ENCODE measurements at places on chromosomes 1 and 21. TPM values are rescaled to one million over a fixed set of nuclear protein-coding genes. Genes with fewer than 3 reads are reported as not detected.

Gene SH2D5
- not detected for total RNA-seq

Gene SH2D1B
- total RNA-seq: not detected

Gene OR14K1
- not detected for total RNA-seq

GRCh38 chr1:237913345-237913744 is 22.6 kb upstream of the ZP4 start:
- no peak overlapping the region for H3K4me3 ChIP-seq
- no peaks in the 10 kb centered on the region for H3K27me3 ChIP-seq

- peaks cover 64% of the 10 kb centered on the region for H3K36me3 ChIP-seq
- H3K4me1 ChIP-seq: no peaks in the 10 kb centered on the region
- H3K27me3 ChIP-seq: no peaks in the 10 kb centered on the region
- H3K4me3 ChIP-seq: no peak overlapping the region
Observed at GRCh38 chr21:28936036-28936435, 56.6 kb downstream of the LTN1 start.

DNA sequence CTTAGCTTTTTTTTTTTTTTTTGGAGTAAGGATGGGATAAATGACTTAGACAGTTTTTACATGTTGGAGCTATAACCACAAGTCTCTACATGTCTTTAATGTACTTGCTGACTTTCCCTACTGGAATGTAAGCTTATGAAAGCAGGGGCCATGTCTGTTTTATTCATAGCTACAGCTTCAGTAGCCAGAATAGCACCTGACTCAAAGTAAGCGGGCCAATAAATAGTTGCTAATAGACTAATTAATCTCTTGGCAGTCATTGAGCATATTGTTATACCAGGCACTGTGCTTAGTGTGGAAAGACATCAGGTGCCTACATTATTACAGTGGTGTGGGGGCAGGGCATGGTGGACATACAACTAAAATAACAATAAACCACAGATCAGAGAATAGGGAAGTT is 84.4 kb upstream of the HOOK1 start:
- DNase-seq: no peak
- no peak overlapping the region for H3K4me3 ChIP-seq
- H3K4me1 ChIP-seq: peaks cover 23% of the 10 kb centered on the region

DNA sequence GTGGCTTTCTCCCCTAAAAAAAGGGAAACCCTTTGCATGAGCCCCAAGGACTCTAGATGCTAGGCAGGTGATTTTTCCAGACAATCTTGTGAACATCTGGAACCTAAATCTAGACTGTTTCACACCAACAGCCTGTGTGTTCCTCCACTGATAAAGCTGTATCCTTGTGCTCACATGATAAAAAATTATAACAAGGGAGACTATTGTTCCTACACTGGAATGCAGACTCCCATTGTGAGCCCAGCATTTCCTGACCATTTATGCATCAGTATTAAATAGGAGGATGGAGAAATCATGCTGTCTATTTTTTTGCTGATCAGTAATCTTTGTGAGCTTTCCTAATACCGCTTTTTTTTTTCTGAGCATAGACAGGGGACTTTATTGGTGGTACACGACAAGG is 52.5 kb downstream of the ZNF697 start:
- no peaks in the 10 kb centered on the region for H3K27me3 ChIP-seq
- H3K4me1 ChIP-seq: no peaks in the 10 kb centered on the region
- H3K36me3 ChIP-seq: no peaks in the 10 kb centered on the region
- no peak overlapping the region for H3K27ac ChIP-seq
- no peak overlapping the region for H3K4me3 ChIP-seq
